ENCODE measurements at places on chromosomes 12 and 14. TPM values are rescaled to one million over a fixed set of nuclear protein-coding genes. Genes with fewer than 3 reads are reported as not detected.
A peak's percentile ranks its signal among the peaks of the same experiment; 100 is the strongest.

Gene PPP1R13B
- 8.6 TPM for total RNA-seq

- DNase-seq = no peak
These were observed 353 bp downstream of the BAG5 start for GRCh38 chr14:103562179-103562428.

GRCh38 chr12:122094137-122094734, 15.7 kb downstream of the MLXIP start:
- DNase-seq = no peak

- no peak for DNase-seq
These were observed 190.8 kb upstream of the CCDC196 start for GRCh38 chr14:66295386-66295785.

DNA sequence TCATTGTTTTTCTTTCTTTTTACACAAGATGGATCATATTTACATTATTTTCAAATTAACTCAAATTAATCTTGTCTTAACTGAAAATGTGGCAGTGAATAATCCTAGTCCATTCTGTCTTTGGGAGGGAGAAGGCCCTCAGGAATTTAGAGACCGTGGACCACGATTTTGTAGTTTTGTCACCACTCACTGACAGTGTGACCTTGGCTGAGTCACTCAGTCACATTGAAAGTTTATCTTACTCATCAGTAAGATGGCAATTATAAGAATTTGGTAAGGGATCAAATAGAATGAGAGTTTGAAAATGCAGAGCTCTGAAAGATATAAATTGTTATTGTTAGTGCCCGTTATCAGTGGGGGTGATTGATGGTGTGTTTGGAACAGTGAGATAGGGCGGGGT, 16.4 kb downstream of the FOXJ2 start:
- no peak for DNase-seq

- DNase-seq = no peak
These were observed 198.0 kb downstream of the FOXN3 start for GRCh38 chr14:89219051-89219450.

GRCh38 chr12:46451276-46452021, 78.9 kb upstream of the SLC38A2 start:
- DNase-seq = no peak

Gene INSM2
- total RNA-seq = not detected

- DNase-seq = no peak
These were observed 24.6 kb upstream of the BATF start for GRCh38 chr14:75497701-75498100.

Gene KRT6C
- not detected for total RNA-seq

DNA sequence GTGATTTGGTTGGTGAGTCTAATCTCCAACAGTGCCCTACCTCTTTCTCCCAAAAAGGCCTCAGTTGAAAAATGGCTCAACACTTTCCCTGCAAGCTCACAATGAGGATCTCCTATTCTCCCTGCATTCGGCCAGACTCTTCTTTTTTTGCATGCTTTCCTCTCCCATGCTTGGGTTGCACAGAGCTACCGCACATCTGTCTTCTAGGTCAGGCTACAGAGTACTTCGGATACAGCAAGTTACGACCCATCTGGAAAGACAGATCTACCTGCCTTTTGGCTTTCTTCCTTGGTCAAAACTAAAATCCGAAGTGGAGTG, 305 bp upstream of the SLC16A7 start:
- DNase-seq = no peak

DNA sequence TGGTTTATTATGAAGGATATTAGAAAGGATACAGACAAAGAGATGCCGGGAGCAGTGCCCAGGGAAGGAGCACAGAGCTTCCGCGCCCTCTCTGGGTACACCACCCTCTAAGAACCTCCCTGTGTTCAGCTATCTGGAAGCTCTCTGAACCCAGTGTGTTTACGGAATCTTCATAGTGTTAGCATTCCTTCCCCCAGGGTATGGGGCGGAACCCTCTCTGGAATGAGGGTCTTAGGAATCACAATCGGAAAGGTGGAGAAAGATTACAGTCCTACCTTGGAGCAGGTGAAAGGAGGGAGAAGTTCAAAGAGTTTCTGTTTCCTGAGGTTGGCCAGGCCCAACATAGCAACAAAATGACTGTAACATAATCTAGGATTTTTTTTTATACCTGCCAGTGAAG, 6.8 kb upstream of the NUDT4 start:
- DNase-seq = no peak

Gene REP15
- total RNA-seq = 0.19 TPM

DNA sequence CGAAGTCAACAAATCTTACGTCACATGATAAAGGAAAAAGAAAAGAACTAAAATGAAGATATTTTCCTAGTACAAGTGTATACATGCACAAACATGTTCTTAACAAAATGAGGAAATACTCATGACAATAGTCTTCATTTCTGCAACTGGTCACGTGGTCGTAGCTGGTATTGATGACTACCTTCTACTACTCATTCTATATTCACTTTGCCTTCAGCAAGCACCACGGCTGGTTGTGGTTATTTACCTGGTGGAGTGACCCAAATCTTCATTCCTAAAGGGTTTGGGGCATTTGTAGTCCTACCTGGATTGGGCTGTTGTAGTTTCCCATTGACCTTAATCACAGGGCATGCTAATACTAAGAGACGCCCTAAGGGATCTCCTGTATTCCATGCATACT, 51.2 kb downstream of the FIGNL2 start:
- DNase-seq = no peak

Gene HEATR5A
- 3.5 TPM for total RNA-seq

GRCh38 chr12:80041071-80041470, 58.3 kb upstream of the OTOGL start:
- DNase-seq = no peak

GRCh38 chr12:98109266-98109665, 406.1 kb upstream of the TMPO start:
- DNase-seq = no peak

- no peak for DNase-seq
These were observed 6.9 kb downstream of the C1QL4 start for GRCh38 chr12:49330032-49330619.

DNA sequence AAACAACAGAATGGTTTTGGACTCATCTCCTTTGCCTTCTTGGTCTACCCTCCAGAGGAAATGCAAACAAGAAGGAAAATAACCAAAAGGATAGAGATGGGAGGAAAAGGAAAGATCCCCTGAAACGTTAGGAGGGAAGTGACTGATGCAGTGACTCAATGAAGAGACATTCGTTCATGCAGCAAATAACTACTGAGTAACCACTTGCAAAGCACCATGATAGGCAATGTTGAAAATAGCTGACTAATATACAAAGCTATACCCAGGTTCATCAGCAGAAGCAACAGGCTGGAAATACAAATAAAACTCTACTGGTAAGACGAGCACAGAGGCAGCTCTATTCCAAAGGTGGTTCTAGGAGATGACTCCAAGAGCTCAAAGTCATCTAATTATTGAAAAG, 41.8 kb downstream of the R3HDM2 start:
- no peak for DNase-seq

- DNase-seq = no peak
These were observed 4.7 kb downstream of the KDM2B start for GRCh38 chr12:121575952-121576625.

- no peak for DNase-seq
These were observed 11.2 kb downstream of the ADSS1 start for GRCh38 chr14:104734991-104735779.

DNA sequence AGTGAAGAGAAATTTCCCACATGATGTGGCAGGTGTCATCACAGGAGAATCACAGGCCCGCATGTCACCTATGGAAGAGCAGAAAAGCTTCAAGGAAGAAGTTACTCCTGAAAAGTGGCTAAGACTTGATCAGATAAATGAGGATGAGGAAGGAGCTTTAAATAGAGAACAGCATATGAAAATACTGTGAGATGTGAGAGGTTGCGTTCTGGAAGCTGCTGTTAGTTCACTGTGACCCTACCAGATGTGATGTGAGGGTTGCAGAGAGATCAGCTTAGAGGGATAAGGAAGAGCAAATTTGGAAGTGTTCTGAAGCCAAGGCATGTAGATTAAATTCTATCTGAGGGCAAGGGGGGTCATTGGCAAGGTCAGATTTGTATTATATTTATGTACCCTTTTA, 17.1 kb downstream of the ERP27 start:
- no peak for DNase-seq

DNA sequence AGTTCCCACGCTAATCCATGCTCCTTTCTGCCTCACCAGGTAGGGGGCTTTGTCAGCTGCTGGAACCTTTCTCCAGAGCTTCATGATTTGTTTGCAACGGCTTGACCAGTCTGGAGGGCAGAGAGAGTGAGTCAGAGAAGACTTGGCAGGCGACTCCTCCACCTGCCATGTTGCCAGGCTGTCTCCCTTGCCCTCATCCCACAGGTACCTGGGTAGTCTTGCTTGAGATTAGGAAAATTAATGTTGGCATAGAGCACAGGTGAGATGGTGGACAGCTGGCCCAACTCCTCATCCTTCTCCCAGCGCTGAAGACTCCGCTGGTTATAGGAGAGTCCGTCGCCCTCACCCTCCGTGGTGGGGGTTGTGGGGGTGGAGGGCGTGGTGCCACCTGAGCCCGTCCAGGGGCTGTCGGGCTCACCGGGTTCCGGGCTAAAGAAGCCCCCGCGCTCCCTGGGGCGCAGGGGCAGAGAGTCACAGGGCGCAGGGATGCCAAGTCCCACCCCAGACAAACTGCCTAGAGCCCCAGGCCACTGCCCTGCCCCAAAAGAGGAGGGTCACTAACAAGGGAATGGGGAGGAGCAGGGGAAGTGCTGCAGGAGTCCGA, 18.6 kb downstream of the KMT2D start:
- no peak for DNase-seq

Gene SDR9C7
- not detected for total RNA-seq

Gene CLEC9A
- not detected for total RNA-seq

Gene C1RL
- total RNA-seq = 10.3 TPM

- DNase-seq = peak; percentile 61
These were observed 418 bp upstream of the MYG1 start for GRCh38 chr12:53299101-53299453.

GRCh38 chr12:124938587-124938986, 24.1 kb upstream of the UBC start:
- peak; percentile 29 for DNase-seq

Gene OR4Q3
- not detected for total RNA-seq

- no peak for DNase-seq
These were observed 48.7 kb upstream of the ATF1 start for GRCh38 chr12:50715174-50715573.

Gene GALC
- 12.7 TPM for total RNA-seq

GRCh38 chr12:1288333-1288732, 297.3 kb downstream of the ERC1 start:
- DNase-seq = no peak

Gene KLRC3
- total RNA-seq = not detected

Gene ACOT6
- total RNA-seq = not detected

Measured in activated naive CD4-positive, alpha-beta T cell treated with anti-CD3 and anti-CD28 coated beads for 36 hours (primary cell).